ENCODE measurements at places on chromosomes 7 and 10. TPM values are rescaled to one million over a fixed set of nuclear protein-coding genes. Genes with fewer than 3 reads are reported as not detected.

DNA sequence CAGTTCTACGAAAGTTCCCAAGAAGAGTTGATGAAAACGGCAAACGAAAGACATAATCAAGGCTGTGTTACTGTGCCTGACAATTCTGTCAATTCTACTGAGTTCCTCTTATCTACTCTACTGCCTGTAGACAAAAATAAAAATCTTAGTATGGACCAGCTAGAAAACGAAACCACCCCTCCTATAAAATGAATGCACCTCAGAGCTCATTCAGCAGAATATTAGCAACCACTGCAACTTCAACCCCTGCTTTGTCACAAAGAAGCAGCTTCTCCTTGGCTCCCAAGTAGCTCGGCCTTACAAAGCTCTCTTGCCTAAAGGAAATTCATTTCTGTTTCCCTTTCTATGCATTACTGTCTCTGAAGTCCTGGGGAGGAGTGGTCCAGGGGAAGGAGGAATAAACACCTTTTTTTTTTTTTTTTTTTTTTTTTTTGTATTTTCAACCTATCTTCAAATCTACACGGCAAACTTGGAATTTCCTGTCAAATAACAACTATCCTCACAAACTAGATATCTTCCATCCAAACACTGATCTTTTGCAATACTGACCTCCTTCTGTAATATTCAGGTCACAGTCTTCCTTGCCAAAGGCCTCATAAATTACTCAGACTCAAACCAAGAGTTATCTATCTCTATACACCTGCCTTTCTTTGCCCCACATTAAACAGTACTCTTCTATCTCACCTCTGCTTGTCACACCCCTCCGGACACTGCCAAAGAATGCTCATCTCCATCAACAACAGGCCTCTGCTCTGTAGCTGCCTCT is 74.3 kb downstream of the GLI3 start:
- H3K4me3 ChIP-seq, result no peak overlapping the region
- no peaks in the 10 kb centered on the region for H3K27me3 ChIP-seq
- H3K4me1 ChIP-seq, result no peaks in the 10 kb centered on the region
- H3K27ac ChIP-seq, result no peak overlapping the region
- DNase-seq, result no peak

DNA sequence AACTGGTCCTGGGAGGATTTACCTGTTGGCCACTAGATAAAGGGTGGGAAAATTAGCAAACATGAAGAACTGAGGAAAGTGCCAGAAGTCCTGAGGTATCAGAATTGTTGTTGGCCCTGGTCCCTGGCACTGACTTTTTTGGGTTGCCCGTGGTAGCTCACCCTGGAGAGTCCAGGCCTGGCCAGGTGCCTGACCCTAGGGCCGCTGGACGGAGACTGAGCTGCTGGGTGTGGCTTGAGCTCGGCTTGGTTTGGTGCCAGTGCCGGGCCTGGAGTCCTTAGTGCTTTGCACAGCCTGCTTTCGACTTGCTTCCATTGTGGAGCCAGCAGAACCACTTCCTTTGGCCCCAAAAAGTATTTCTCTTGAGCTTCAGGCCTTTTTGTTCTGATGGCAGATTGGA is 12.9 kb downstream of the MDH2 start:
- H3K36me3 ChIP-seq, result peaks cover 18% of the 10 kb centered on the region
- no peaks in the 10 kb centered on the region for H3K27me3 ChIP-seq
- H3K27ac ChIP-seq, result no peak overlapping the region
- no peak for DNase-seq
- H3K4me1 ChIP-seq, result no peaks in the 10 kb centered on the region

GRCh38 chr10:60778971-60779796 is 906 bp downstream of the CDK1 start:
- peaks cover 38% of the 10 kb centered on the region for H3K4me1 ChIP-seq
- no peaks in the 10 kb centered on the region for H3K27me3 ChIP-seq
- no peaks in the 10 kb centered on the region for H3K36me3 ChIP-seq
- peak overlapping the region; percentile 98 for H3K4me3 ChIP-seq
- peak overlapping the region; percentile 56 for H3K27ac ChIP-seq

GRCh38 chr10:71623098-71623985 is 96.2 kb downstream of the C10orf105 start:
- H3K36me3 ChIP-seq, result no peaks in the 10 kb centered on the region
- no peak overlapping the region for H3K27ac ChIP-seq
- no peaks in the 10 kb centered on the region for H3K27me3 ChIP-seq

GRCh38 chr10:98539578-98539977 is 92.8 kb upstream of the HPS1 start:
- no peak overlapping the region for H3K4me3 ChIP-seq
- no peaks in the 10 kb centered on the region for H3K27me3 ChIP-seq

DNA sequence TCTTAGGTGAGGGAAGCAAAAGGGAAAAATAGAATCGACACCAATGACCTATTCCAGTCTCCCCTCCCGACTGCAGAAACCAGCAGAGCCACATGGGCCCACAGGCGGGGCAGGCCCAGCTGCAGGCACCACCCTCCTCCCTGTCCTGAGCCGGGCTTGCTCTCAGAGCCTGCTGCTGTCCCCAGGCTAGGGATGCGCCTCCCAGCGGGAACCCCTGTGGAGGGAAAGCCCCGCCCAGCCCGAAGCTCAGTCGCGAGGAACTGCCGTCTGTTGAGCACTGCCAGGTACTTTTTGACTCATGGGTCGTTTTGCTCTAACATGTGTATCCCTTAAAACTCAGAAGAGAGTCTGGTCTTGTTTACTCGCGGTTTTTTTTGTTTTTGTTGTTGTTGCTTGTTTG is 124.5 kb upstream of the RET start:
- no peaks in the 10 kb centered on the region for H3K36me3 ChIP-seq
- H3K4me1 ChIP-seq, result no peaks in the 10 kb centered on the region
- no peaks in the 10 kb centered on the region for H3K27me3 ChIP-seq
- no peak overlapping the region for H3K27ac ChIP-seq
- H3K4me3 ChIP-seq, result no peak overlapping the region

GRCh38 chr10:49817845-49818244 is 55.7 kb upstream of the OGDHL start:
- peak; percentile 66 for DNase-seq
- H3K27me3 ChIP-seq, result no peaks in the 10 kb centered on the region
- peaks cover 14% of the 10 kb centered on the region for H3K4me1 ChIP-seq
- no peak overlapping the region for H3K4me3 ChIP-seq

DNA sequence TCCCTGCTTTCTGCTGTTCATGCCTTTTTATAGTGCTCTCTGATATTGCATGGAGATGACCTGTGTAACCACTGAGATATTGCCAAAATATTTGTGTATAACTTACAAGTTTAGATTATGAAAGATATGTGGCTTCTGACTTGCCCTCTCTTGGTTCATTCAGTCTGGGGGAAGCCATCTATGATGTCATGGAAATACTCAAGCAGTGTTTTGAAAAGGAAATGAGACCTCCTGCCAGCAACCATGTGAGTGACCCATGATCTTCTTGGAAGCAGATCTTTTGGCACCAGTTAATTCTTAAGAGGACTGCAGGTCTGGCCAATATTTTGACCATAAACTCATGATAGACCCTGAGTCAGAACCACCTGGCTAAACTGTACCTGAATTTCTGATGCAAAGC is 183.0 kb downstream of the THSD7A start:
- peak overlapping the region; percentile 46 for H3K27ac ChIP-seq
- H3K4me3 ChIP-seq, result no peak overlapping the region
- no peaks in the 10 kb centered on the region for H3K27me3 ChIP-seq
- no peaks in the 10 kb centered on the region for H3K36me3 ChIP-seq

GRCh38 chr7:79512261-79512660 is 58.8 kb upstream of the MAGI2 start:
- no peaks in the 10 kb centered on the region for H3K4me1 ChIP-seq
- no peaks in the 10 kb centered on the region for H3K27me3 ChIP-seq
- no peak overlapping the region for H3K4me3 ChIP-seq
- no peaks in the 10 kb centered on the region for H3K36me3 ChIP-seq

Gene PPP1R17
- total RNA-seq, result not detected

Gene ANKRD2
- total RNA-seq, result 2.3 TPM

Gene FAM25G
- not detected for total RNA-seq

Gene STEAP1
- total RNA-seq, result 42.7 TPM

Gene MBL2
- not detected for total RNA-seq

Gene SCART1
- total RNA-seq, result 1.1 TPM
